ENCODE measurements at places on chromosomes 1 and 21.

DNA sequence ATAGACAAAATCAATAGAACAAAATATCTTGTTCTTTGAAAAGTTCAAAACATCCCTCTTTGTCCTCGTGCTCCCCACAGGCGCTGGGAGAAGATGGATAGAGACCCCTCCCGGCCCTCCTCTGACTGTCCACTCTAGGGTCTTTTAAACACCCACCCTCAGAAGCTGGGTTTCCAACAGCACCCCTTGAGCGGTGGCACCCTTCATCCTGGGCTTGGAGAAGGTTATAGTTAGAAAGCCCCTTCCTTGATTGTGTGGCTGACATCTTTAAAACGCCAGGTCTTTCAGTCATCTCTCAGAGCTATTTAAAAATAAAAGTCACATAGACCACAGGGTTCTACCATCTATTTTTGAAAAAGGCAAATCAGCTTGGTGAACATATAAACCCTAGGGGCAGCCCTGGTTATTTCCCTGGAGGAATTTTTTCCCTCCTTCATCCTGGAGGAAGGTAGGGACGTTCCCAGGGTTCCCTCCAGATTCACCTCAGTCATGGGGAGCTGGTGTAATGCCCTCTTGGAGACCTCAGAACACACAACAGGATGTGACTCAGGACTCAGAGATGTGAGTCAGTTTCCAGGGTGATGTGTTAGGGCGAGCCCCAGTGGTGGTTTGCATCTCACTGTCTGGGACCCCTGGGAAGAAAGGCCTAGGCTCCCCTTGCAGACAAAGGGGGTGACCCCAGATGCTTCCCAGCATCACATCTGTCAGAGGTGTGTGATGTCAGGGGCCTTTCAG, 138.5 kb downstream of the CLIC6 start:
- peak; percentile 42 for DNase-seq

GRCh38 chr1:110210604-110211495, 736 bp downstream of the KCNC4 start:
- DNase-seq = peak; percentile 67

DNA sequence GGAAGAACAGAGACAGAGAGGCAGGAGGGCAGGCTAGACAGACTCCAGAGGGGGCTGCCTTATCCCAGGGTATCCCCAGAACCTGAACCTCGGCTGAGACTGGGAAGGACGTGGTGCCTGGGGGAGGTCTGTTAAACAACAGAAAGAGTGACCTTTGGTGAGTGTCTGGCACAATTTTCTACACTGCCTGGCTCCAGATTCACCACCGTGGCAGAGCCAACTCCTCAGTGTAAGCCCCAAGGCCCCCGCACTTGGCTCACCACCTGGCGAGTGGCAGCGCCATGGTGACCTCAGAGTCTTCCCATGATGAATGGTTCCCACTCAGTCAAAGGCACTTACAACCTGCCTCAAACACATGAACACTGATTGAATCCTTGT, 6.5 kb downstream of the RD3 start:
- no peak for DNase-seq

DNA sequence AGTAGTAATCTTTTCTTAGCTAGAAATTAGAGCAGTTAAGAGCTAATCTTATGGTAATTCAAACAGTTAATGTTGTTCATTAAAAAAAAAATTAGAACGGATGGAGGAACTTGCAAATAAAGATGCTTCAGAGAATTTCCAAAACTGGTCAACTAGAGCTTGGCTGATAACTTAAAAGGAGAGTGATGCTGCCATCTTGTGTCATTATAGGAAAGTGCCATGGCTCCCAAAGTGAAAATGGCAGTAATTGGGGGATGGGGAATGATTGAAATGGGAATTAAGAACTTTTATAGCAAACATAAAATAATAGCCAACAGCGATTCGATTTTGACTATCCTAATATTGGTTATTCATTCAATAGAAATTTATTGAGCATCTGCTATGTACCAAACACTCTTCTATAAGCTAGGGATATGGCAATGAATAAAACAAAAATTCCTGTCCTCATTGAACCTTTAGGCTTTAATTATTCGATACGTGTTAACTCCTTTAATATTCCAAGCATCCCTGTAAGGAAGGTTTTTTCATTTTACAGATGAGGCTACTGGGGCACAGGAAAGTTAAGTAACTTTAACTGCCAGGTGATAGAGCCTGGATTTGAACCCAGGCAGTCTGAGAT, 5.7 kb upstream of the PLPP3 start:
- no peak for DNase-seq

DNA sequence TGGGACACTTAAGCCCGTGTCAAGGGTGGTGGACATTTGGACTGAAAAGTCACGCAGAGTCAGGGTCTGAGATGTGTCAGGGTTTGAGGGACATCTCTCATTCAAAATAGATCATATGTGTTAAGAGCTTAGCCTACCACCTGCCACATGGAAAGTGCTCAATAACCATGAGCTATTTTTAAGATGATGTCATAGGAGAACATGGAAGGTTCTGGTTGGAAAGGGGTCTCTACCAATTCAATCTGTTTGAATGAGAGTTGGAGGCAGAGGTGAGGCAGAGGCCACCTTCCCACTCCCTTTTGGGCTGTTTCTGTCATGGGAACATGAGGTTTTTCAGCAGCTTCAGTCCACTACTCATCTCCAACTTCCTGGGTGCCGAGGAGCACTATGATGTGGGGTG, 239.9 kb downstream of the GRIK3 start:
- DNase-seq = no peak

- DNase-seq = no peak
Measured at GRCh38 chr1:31788825-31789256, 24.7 kb upstream of the ADGRB2 start.

GRCh38 chr1:177429234-177429633, 258.5 kb downstream of the BRINP2 start:
- no peak for DNase-seq

DNA sequence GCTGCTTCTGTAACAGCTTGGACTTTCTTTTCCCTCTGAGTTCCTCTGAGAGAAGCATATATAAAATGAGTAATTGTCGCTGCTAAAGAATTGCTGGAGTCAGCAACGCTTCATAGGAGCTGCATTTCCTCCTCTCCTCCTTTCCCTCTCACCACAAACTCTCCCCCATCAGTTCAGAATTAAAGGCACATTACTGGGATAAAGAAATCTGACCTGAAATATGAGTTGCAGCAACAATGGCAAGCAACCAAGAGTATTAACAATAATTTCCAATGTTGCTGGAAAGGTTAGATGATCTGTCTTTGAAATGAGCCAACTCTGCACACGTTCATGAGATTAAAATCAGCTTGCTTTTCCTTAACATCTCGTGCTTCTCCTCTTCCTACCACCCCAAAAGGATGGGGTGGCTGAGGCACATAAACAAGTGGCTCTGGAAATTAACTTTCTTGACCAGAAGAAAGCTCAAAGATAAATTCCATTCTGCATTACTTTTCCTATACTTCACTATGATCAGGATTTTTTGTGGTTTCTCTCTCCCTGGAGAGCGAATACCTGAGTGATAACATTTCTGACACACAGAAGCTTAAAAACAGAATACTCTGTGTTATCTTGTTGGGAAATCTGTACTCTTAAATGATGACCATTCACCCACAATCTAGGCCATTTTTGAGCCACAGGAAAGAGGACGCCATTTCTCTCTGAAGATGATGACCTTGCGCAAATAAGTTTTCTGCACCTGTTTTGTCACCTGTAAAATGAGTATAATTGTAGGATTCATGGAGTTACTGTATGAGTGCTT, 90.2 kb downstream of the TGFBR3 start:
- DNase-seq = no peak

- no peak for DNase-seq
Measured at GRCh38 chr1:203278082-203278884, 27.0 kb upstream of the BTG2 start.

DNA sequence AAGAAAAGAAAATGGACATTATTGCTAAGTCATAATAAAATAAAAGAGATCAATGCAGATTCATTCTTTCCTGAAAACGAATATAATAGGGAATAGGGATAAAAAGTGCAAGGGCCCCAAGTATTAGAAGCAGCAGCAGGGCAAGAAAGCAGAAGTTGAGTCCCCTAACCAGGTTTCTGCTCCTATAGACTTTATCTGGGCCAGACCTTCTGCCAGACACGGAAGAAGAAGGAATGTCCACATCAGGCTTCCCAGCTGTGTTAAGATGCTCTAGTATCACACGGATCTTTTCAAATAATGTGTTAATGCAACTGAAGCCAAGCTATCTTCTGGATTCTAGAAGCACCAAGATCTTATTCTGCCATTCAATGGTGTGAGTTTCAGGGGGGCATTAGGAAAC, 26.9 kb downstream of the CD244 start:
- no peak for DNase-seq

DNA sequence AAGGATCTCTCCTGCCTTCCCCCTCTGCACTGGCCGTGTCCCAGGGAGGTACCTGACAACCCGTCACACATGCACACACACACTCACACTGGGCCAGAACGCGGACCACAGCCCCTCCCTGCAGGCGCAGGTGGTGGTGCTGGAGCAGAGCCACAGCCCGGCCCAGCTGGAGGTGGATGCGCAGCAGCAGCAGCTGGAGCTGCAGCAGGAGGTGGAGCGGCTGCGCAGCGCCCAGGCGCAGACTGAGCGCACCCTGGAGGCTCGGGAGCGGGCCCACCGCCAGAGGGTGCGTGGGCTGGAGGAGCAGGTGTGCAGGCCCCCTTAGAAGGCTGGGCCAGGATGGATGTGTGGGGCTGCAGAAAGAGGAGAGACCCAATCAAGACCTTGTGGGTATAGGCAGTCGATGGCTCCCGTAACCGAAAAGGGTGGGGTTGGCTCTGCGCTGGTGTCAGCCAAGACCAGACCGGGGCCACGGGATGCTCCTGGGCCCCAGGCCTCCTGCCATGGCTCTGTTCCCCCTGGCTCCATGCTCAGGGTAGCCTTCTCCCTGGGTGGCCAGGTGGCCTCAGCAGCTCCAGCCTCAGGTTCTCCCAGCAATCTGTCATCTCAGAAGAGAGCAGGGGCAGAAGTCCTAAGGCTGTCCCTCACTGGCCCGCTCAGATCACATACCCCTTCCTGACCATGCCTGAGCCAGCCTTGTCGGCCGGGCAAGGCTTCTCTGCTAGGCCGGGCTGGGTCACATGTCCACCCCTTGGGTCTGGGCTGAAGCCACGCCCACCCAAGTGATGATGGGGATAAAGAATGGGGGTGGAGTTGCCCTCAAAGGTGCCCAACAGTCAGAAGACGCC, 8.9 kb downstream of the MFAP2 start:
- DNase-seq = no peak

- no peak for DNase-seq
Measured at GRCh38 chr1:110684491-110684890, 9.8 kb upstream of the KCNA3 start.

- no peak for DNase-seq
Measured at GRCh38 chr1:18491168-18491567, 10.4 kb downstream of the KLHDC7A start.

DNA sequence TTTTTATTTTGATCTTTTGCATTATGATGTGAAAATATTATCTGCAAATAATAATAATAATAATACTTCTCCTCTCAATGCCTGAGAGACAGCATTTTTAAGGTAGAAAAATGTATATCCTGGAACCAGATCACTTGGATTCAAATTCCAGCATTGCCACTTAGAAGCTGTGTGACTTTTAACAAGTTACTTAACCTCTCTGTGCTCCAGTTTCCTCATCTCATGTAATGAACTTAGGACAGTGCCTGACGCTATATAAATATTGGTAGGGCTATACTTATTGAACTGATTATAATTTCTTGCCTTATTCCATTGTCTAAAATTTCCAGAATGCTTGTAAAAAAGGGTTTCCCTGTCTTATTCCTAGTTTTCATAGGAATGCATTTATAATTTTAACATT, 137.2 kb downstream of the IGSF21 start:
- DNase-seq = no peak

DNA sequence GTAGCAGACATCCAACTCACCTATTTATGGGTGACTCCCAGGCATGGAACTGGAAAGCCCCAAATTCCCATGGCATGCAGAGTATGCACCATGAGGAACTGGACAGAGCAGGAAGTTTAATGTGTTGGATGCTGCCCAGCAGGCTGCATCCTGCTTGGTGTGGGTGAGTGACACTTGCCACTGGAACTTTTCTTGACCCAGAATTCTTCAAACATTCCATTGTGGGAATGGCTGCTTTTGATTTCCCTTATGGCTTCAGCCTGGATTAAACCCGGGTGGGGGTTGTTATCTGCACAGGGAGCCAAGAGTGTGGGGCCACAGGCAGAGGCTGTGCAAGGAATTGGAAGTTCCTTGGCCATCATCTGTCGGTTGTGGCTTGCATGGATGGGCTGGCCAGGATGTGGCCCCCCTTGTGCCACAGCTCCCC, 26.9 kb upstream of the BACE2 start:
- peak; percentile 40 for DNase-seq

DNA sequence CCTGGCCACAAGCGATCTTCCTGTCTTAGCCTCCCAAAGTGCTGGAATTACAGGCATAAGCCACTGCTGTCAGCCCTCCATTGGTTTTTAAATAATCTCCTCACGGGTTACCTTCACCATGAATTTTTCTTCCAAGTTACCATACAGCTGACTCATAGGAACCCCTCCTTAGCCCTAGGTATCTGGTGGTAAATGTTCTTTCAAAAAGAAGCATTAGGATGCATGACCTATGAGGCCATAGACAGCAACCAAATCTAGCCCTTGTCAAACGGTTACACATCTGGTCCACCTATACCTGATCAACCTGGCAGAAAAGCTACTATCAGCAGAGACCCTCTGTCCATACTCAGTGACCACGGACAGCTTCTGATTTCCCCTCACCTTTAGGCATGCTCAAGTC, 12.7 kb upstream of the DEGS1 start:
- DNase-seq = no peak

DNA sequence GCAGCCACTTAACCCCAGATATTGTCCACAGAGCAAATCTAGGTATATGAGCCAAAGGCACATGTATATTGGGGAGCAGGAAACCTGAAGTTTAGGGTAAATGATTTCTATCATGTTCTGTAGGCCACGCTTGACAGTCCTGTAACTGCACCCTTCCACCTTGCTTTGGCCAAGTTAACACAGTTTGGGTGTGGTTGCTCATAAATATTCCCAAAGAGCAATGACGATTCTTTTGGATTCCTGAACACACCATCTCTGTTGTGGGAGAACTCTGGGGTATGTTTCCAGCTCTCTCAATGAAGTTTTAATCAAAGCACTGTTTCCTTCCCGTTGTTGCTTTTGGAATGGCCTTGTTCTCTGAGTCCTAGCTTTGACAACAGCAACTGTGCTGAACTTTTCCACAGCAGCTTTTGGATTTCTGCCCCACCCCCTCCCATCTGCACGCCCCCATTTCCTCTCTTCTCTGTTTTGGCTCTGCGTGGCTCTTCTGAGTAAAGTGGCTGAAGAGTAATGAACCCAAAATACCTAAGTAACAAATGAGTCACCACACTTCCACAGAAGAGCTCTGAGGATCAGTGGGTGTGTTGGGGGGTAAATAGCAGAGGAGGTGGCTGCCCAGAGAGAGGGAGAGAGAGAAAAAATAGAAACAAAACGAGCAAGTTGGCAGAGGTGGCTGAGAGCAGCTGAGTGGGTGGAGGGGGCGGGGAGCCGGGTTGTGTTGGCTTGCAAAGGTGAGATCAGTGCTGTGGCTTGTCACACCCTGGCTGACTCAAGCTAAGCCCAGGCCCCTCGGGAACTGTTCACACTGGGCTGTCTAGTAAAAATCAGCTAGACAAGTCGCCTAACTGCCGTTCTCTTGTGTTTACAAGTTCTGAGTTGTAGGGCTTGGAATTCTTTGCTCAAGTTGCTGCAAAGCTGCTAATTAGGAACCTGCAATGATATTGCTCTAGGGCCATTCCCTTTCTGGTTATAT, 26.9 kb upstream of the RAP1A start:
- peak; percentile 23 for DNase-seq

GRCh38 chr1:66140072-66140471, 347.4 kb downstream of the PDE4B start:
- DNase-seq = no peak

All from 8988T (cell line).